ENCODE measurements at places on chromosomes 11 and 22.

- DNase-seq: peak; percentile 78
Measured at GRCh38 chr11:72471005-72471898, 36.9 kb upstream of the CLPB start.

DNA sequence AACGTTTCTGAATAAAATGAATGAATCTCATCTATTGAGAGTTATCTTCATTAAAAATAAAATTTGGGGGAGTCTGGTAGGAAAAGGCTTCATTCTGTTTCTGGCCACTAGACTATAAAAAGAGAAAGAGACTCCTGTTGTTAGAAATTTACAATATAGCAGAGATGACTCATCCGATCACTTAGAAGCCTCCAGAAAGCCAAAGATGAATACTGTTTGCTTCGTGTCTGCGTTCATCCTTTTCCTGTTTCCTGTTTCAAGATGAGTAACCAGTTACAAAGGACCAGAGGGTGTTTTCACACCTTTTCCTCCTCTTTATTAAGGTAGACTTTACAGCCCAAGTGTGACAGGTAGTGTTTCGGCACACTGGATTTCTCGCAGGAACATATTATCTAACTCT, 1120.7 kb downstream of the LRRC4C start:
- DNase-seq: no peak

DNA sequence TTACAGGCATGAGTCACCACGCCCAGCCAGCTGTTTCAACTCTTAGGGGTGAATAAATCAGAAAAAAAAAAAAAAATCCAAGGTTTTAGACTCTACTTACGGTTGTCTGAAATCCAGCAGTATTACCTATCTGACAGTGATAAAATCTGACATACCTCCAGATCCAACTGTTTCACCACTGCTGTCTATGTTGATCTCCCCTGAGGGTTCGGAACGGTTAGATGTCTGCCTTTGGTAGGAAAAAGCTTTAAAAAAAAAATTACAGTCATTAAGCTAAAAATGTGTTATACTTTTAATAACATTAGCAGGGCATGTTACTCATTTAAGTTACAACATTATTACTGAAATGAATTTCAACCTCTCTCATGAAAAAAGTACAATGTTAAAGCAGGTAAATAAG, 21.1 kb downstream of the NCAPD3 start:
- DNase-seq: no peak

DNA sequence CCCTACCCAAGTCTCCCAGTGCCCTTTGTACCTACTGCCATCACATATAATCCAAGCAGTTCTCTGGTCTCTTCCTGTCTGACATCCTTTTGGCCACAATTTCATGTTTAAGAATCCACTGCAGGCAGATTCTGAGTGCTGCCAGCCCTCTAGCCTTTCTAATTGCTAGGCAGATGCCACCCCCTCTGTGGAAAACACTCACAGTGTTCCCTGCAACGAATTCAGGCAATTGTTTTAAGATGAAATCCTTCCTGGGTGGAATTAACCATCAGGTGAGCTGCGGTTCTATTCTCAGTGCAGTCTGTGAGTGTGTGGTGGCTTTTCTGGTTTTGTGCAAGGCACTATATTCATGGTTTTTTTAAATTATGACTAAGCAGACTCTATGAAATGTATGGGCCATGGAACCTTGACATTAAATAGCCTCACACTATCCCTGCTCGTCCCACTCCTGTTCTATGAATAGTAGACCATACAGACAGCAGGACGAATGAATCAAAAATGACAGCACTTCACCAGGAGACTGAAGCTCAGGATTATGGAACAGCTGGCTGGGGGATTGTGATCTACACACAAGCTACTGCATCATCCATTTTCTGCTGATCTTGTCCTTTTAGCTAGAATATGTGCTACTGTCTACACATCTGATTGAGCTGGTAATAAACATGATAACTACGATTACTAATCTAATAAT, 29.8 kb upstream of the BMAL1 start:
- no peak for DNase-seq

GRCh38 chr11:131190446-131190845, 180.0 kb upstream of the NTM start:
- DNase-seq: no peak
